ENCODE measurements at places on chromosomes 3 and 15. TPM values are rescaled to one million over a fixed set of nuclear protein-coding genes. Genes with fewer than 3 reads are reported as not detected.
A peak's percentile ranks its signal among the peaks of the same experiment; 100 is the strongest.

The FILIP1L gene
- 26.8 TPM for polyA plus RNA-seq

- H3K36me3 ChIP-seq: no peaks in the 10 kb centered on the region
- H3K27me3 ChIP-seq: no peaks in the 10 kb centered on the region
- H3K4me1 ChIP-seq: peaks cover 31% of the 10 kb centered on the region
- DNase-seq: no peak
Measured at GRCh38 chr3:12990781-12991480, 82.3 kb downstream of the IQSEC1 start.

The GOLGA8S gene
- polyA plus RNA-seq: 0.02 TPM

GRCh38 chr3:99620976-99621375, 17.4 kb upstream of the COL8A1 start:
- no peaks in the 10 kb centered on the region for H3K4me1 ChIP-seq
- no peak overlapping the region for H3K4me3 ChIP-seq
- no peaks in the 10 kb centered on the region for H3K36me3 ChIP-seq
- no peak for DNase-seq

GRCh38 chr15:88080616-88081015, 175.9 kb downstream of the NTRK3 start:
- H3K4me1 ChIP-seq: no peaks in the 10 kb centered on the region
- no peaks in the 10 kb centered on the region for H3K36me3 ChIP-seq

- H3K36me3 ChIP-seq: peaks cover 9% of the 10 kb centered on the region
- H3K4me3 ChIP-seq: no peak overlapping the region
- H3K27me3 ChIP-seq: no peaks in the 10 kb centered on the region
- DNase-seq: no peak
- H3K4me1 ChIP-seq: no peaks in the 10 kb centered on the region
- H3K27ac ChIP-seq: no peak overlapping the region
Measured at GRCh38 chr15:34079904-34080303, 21.8 kb downstream of the EMC7 start.

The MEX3B gene
- polyA plus RNA-seq: 6.2 TPM

GRCh38 chr3:16512435-16513140, 911 bp downstream of the RFTN1 start:
- H3K4me1 ChIP-seq: peaks cover 11% of the 10 kb centered on the region
- no peaks in the 10 kb centered on the region for H3K27me3 ChIP-seq
- peak; percentile 67 for DNase-seq
- no peaks in the 10 kb centered on the region for H3K36me3 ChIP-seq
- peak overlapping the region; percentile 86 for H3K4me3 ChIP-seq

The ALPK3 gene
- 0.16 TPM for polyA plus RNA-seq

- no peak overlapping the region for H3K4me3 ChIP-seq
- no peaks in the 10 kb centered on the region for H3K27me3 ChIP-seq
- no peaks in the 10 kb centered on the region for H3K36me3 ChIP-seq
- no peaks in the 10 kb centered on the region for H3K4me1 ChIP-seq
Measured at GRCh38 chr3:104870276-104870675, 496.4 kb upstream of the ALCAM start.

The NXPE3 gene
- 21.3 TPM for polyA plus RNA-seq

The CADPS gene
- 7.3 TPM for polyA plus RNA-seq

DNA sequence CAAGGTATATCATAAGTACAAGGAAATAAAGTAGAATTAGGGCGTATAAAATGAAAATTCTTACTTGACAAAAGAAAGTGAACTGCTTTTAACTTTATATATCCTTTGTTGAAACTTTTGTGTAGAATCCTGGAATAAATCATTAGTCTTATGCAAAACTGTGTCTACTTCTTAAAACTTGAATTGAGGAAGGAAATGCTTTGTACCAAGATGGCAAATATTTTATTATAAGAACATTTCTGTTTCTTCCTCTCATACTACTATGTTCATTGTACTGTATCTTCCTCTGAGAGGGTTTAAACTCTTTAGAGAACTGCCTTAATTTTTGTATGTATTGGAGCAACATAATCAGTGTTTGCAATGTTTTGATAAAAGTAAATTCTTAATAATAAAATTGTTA, 42.0 kb downstream of the RASA2 start:
- H3K27ac ChIP-seq: no peak overlapping the region
- peaks cover 30% of the 10 kb centered on the region for H3K36me3 ChIP-seq
- no peak for DNase-seq

- DNase-seq: no peak
- no peak overlapping the region for H3K27ac ChIP-seq
- no peak overlapping the region for H3K4me3 ChIP-seq
- H3K4me1 ChIP-seq: no peaks in the 10 kb centered on the region
- H3K36me3 ChIP-seq: no peaks in the 10 kb centered on the region
- no peaks in the 10 kb centered on the region for H3K27me3 ChIP-seq
Measured at GRCh38 chr3:140850210-140850955, 91.3 kb upstream of the SLC25A36 start.

DNA sequence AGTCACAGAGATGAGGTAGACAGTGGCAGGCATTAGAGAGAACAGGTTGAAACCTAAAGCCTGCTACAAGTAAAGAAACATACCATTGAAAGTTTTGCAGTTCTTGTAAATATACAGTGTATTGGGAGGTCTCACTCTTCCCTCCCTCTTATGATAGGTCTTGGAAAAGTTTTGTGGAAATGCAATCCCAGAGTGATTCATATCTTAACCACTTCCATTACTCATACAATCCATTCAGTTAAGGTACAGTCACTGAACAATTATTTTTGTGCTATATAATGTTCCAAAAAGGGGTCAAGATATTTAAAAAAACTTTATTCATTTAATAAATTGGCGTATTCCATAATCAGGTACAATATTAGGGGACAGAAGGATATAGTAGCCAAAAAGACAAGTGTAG, 737.7 kb upstream of the ALCAM start:
- H3K27ac ChIP-seq: peak overlapping the region; percentile 83
- H3K4me1 ChIP-seq: no peaks in the 10 kb centered on the region
- no peaks in the 10 kb centered on the region for H3K27me3 ChIP-seq
- DNase-seq: no peak
- no peaks in the 10 kb centered on the region for H3K36me3 ChIP-seq
- no peak overlapping the region for H3K4me3 ChIP-seq

Measured in SK-N-SH (cell line).